ENCODE measurements at places on chromosomes 11 and 22.

- no peak for DNase-seq
Observed at GRCh38 chr11:33893711-33894397, 2.0 kb upstream of the LMO2 start.

DNA sequence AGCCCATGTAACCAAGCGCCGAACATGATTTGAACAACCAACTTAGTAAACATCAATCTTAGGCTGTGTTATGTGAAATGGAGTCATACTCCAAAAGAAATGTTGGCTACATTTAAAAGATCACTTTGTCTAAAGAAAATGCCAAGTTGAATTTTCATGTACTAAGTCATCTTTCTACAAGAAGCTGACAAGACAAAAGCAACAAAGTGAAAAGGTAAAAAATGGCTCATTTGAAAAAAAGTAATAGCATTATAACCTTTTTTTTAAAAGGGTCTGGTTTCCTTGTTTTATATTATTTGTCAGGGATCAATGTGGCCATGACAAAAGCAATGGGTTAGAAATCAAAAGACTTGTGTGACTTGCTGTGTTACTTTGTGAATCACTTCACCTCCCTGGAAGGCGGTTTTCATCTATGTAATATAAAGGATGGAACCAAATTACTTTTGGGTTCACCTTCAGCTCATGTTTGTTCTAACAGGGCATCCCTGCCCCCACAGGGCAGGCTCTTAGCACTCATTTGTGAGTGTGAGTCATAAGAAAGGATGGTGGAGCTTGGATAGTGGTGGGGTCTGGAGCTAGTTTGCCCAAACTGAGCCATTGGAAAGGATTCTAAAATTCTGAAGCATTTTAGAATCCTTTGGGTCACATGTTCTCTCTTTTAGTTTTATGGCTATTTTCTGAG lies 131.9 kb upstream of the MTMR2 start:
- DNase-seq, result no peak

- no peak for DNase-seq
Observed at GRCh38 chr11:76229690-76230240, 23.5 kb upstream of the WNT11 start.

GRCh38 chr22:43642319-43643206 lies 169.5 kb downstream of the EFCAB6 start:
- DNase-seq, result no peak

- no peak for DNase-seq
Observed at GRCh38 chr22:45376703-45377102, 36.7 kb downstream of the SMC1B start.

GRCh38 chr11:119155733-119156492 lies 7.1 kb downstream of the ABCG4 start:
- DNase-seq, result no peak

DNA sequence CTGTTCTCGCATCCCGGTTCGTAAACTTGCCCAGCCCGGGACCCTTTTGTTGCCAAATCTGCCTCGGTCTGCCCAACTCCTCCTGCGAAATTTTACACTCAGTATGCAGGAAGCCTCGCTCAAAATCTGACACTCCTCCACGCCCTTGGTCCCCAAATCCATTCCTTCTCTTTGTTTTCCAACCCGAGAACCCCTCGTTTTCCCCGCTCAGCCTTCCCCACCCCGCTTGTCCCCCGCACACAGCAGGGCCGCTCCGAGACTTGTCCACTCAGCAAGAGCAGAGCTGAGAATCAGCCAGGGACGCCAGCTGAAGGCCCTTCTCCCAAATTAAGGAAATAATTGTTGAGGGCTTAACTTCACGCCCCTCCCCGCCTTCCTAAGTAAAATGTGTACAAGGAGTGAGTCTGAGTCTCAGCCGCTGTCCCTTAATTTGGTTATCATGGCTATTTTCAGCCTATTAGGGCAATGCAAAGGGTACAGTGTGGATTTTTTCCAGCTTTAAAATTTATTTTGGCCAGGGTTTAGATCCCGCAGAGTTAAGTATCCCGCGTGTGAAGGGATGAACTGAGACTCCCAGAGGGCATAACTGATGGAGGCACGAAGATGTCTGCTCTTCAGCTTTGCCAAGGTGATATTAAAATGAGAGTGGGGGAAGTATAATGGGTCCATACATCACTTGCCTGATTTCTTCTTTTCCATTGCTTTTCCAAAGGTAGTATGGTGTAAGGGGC lies 581 bp upstream of the FBXO3 start:
- DNase-seq, result peak; percentile 56

DNA sequence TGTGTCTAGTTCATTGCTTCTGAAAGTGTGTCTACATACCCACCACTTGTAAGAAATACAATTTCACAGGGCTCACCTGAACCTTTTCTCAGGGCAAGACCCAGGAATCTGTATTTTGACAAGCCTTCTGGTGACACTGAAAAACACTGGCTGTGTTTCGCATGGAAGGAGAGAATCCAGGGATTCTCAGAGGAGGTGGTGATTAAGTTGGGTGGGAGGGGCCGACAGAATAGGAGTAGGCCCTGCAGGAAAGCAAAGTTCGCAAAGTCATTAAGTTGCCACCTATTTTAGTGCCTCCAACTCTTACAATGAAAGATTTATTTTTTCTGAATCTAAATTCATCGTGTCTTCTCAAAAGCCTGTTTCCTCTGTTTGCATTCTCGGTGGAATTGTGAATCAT lies 186.8 kb downstream of the FAT3 start:
- no peak for DNase-seq

DNA sequence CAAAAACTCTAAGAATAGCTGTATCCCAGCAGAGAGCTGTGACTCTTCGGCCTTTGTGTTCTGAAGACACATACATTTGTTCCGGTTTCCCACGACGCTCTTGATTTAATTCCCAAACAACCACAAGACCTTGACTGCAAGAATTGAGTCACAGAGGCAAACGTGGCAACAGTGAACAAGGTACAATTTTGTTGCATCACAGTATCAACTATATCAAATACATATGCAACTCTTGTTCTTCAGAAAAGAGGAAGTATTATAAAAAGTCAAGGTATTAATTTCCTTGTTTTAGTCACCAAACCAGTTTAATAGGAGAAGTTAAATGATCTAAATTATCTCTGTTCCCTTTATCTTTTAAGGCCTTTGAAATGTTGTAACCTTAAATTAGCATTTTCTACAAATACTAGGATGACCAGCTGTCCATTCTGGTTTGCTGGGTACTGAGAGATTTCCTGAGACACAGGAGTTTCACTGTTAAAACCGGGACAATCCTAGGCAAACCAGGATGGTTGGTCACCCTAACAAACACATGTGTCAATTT lies 11.1 kb downstream of the HPS5 start:
- no peak for DNase-seq

DNA sequence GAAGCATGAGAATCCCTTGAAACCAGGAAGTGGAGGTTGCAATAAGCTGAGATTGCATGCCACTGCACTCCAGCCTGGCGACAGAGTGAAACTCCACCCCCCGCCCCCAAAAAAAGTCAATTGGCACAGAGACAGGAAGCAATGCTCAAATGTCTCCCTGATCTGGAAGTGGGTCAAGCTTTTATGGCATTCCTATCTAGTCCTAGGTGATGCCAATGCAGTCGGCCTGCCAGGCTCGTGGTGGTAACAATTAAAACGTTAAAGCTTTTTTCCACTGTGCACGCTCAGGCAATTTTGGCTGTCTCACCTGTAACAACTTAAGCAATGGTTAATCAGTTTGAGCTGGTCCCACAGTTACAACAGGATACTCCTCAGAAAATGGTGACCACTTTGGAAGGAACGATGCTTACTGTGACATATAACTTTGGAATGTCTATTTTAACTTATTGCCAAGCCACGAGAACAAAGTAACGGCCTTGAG lies 18.9 kb upstream of the PISD start:
- no peak for DNase-seq

DNA sequence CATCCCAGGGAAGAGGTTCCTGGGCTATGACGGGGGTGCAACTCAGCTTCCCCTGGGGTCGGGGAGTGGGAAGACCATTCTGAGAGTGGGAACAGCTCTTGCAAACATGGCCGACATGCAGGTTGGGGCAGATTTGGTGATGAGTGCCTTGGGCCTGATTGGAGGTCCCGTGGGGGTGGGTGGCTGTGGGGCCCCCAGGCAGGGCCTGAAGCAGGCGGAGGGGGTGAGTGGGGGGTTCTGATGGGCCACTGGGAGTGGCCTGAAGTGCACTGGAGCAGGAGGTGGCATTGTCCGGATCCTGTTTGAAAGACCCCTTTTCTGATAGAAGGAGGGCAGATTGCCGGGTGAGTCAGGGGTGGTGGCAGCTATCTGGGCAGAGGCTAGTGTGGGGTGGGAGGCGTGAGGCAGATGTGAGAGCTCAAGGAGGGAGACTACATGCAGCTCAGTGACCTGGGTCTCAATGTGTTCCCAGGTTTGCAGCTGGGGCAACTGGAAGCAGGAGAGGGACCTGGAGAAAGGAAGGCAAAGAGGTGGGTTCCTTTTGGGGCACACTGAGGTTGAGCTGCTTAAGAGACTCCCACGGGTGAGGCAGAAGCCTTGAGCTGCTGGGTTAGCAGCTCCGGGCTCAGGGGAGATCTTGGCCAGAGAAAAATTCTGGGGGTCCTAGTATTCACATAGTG lies 15.1 kb downstream of the MYEOV start:
- no peak for DNase-seq

- DNase-seq, result no peak
Observed at GRCh38 chr11:86219311-86220193, 25.0 kb upstream of the EED start.

- no peak for DNase-seq
Observed at GRCh38 chr22:25419247-25420113, 145.0 kb upstream of the GRK3 start.

- DNase-seq, result no peak
Observed at GRCh38 chr11:31069447-31070205, 299.9 kb downstream of the DCDC1 start.

DNA sequence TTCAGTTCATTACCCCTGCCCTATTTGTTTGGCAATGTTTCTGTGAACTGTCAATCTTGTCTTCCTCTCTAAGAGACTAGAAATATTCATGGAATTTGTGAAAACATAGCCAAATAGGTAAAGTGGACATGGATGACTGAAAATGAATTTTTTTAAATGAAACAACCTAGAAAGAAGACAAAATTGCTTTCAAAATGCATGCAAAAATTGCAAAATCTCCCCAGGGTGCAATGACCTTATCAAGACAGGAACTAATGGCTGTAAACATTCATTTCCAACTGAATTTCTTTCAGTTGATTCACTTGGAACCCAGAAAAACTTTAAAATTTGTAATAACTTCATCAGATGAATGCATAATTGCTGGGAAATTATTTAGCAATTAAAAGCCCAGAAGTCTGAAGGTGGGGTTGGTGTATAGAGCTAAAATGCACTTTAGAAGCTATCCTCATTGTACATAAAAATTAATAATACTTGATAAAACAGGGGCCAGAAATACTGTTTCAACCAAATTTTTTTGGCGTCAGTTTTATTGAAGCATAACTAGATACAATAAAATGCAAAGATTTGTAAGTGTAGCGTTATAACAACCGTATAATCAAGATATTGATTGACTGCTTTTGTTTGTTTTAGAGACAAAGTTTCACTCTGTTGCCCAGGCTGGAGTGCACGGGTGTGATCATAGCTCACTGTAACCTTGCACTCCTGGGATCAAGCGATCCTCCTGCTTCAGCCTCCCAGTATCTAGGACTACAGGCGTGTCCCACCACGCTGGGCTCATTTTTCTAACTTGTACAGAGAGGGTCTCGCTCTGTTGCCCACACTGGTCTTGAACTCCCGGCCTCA lies 27.6 kb upstream of the SLC35C1 start:
- no peak for DNase-seq

DNA sequence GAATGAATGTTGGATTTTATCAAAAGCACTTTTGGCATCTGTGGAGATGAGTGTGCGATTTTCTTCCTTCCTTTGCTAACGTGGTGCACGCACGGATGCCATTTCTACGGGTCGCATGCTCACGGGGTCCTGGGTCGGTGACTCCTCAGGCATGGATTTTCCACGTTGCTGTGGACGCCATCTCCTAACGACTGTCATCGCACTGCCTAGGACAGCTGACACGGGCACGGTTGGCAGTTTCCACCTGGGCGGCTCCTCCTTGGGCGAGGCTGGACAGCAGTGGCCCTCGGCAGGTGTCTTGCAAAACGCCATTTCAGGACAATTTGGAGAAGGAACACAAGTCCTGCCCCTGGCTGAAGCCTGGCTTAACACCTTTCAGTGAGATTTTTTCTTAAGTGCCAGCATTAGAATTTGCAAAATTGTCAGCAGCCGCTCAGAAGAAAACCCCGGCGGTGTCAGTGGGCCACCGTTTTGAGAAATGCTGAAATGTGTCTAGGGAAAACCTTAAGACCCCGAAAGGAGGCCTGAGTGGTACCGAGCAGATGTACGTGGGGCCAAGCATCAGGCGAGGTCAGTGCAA lies 34.7 kb upstream of the TOLLIP start:
- DNase-seq, result no peak

GRCh38 chr11:65476632-65477148 lies 22.2 kb upstream of the MALAT1 start:
- DNase-seq, result no peak

DNA sequence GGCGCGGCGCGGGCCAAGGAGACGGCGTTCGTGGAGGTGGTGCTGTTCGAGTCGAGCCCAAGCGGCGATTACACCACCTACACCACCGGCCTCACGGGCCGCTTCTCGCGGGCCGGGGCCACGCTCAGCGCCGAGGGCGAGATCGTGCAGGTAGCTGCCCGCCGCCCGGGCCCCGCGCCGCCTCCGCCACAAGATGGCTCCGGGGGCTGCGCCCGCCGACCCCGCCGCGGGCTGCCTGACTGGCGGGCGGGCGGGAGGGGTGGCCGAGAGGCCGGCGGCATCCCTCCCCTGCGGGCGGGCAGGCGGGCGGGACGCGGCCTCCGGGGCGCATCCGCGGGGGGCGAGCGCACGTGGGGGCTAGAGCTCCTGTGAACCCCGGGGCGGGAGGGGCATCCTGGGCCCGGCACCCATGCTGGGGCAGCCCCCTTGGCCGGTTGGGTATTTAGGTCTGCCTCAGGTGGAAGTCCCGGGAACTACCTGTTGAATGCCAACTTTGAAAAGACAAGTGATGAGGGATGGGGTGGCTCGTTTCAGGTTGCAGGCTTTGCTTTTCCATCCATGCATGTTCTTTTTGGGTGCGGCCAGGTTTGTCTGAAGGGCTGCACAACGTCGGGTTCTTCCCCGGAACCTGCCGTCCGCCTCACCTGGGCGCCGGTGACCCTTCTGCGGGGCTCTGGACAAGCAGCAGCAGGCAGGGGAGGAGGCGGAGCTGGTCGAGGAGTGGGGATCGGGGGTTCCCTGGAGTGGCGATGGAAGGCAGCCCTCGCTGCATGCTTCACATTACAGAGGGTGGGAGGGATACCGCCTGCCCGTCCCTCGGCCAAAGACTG lies 760 bp downstream of the ZNRF3 start:
- DNase-seq, result no peak

GRCh38 chr22:23688121-23688520 lies 2.7 kb upstream of the RGL4 start:
- DNase-seq, result no peak

- DNase-seq, result no peak
Observed at GRCh38 chr11:61972672-61973475, 5.4 kb upstream of the FTH1 start.

GRCh38 chr11:19696073-19696472 lies 16.6 kb upstream of the NAV2 start:
- no peak for DNase-seq
